ENCODE measurements at places on chromosomes 7 and 10.

DNA sequence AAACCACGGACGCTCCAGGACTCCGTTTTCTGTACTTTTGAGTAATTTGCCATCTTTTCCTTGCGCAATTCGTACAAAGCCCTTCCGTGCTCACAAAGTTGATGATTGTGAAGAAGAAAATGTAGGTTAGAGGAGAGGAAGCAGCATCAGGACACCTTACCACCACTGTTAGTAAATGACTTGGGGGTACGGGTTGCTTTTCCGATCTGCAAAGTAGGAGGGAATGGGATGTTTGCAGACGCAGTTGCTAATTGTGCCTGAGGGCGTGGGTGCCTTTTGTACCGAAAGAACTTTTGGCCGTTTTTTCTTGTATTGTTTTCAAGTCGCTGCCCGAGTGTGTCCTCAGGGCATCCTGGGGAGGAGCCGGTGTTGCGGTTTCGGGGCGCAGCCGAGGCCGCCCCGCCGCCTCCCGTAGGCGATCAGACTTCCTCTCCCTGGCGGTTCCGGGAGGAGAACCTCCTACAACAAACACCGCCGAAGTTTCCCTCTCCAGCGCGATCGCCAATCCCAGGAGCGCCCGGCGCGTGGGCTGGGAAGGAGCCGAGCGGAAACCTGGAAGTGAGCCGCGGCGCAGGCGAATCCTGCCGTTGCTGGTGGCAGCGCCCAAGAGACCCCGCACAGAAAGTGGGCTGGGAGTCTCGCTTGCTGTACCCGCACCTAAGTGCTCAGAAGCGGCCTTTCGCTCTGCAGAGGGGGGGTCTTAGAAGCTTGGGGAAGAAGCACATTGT, 1.0 kb downstream of the PRR15 start:
- DNase-seq: peak; percentile 91

- DNase-seq: no peak
These were observed 247.7 kb downstream of the MAD1L1 start for GRCh38 chr7:1985042-1985441.

GRCh38 chr7:142379201-142379885, 121.5 kb upstream of the PRSS58 start:
- no peak for DNase-seq

GRCh38 chr10:3931224-3931623, 146.2 kb upstream of the KLF6 start:
- DNase-seq: no peak
